ENCODE measurements at places on chromosomes 16 and 17.
A peak's percentile ranks its signal among the peaks of the same experiment; 100 is the strongest.

DNA sequence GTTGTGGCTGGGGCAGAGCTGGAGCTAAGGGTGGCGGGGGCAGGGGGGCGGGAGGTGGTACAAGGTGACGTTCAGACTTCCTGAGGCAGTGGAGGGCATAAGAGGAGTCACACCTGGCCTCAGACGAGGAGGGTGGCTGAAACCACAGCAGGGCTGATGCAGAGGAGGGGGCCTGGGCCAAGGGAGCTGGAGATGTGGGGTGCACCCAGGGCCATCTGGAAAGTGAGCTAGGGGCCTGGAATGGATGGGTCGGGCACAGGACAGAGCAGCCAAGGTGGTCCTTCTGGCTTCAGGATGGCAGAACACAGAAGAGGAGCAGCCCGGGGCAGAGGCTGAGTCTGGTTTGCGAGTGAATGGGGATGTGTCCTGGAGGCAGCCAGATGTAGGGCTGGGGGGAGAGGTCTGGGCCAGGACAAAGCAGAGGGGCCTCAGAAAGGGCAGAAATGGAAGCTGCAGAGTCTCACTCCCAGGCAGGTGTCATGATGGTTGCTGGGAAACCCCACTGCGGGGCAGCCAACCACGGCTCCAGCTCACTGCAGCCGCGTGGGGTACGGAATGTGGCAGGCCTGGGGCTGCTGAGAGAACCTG is 57.6 kb downstream of the PRMT7 start:
- no peak for DNase-seq

DNA sequence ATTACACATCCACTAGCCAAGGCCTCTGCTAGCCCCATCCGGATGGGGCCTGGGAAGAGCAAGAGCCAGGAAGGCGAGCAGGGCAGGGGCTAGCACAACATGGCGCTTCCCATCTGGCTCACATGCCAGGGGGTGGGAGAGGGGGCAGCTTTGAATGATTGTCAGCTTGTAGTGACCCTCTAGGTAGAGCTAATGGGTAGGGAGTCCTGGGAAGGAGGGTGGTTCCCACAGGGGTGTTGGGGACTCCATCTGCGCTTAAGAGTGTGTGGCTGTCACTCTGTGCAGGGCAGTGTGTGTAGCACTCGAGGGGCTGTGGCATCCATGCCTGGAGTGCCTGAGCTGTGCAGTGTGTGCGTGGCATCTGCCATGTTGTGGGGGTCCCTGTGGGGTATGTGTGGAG is 24.5 kb downstream of the ARHGAP23 start:
- DNase-seq = no peak

DNA sequence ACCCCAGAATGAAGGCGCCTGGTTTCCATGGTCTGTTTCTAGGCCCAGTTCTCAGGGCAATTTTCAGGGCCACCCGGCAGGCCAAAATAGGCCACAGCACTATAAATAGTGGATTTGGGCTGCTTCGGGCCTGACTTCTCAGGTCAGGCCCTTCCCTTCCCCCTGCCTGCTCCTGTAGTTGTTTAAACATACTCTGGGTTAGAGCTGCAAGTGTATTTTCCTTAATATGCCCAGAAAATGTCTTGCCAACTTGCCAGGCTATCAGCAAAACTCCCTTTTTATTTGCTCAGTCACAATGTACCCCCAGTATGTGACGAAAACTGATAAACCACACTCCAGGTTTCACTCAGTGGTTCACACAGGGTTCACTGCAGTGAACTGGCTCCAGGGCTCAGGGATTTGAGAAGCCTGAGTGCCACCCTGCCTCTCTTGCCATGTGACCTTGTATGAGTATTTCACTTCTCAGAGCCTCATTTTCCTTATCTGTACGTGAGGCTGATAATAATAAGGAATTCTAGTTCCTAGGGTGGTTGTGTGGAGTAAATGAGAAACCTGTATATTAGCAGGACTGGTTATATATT is 76.5 kb downstream of the GPRC5B start:
- DNase-seq = no peak

DNA sequence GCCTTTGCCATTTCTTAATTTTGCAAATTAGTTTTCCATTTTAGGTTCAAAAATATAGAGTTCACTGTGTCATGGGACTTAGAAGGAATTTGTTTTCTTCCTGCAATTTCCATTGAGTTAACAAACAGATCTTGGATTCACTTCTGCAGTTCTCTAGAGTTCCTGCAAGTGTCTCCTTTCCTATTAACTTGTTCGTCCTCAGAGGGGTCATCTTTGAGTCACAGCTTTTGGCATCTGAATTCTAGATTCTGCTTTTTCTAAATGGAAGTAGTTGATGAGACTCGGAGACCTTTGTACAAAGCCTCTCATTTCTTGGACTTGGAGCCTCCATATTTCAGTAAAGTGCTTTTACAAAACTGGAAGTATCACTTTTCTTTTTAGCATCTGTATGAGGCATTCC is 323.3 kb downstream of the BCAS3 start:
- peak; percentile 57 for DNase-seq

- DNase-seq = peak; percentile 97
These were observed at the start of gene DCAKD for GRCh38 chr17:45051060-45051719. DCAKD (minus strand) TSS chr17:45051632; CDS start chr17:45034885, 16,747 bp downstream.

DNA sequence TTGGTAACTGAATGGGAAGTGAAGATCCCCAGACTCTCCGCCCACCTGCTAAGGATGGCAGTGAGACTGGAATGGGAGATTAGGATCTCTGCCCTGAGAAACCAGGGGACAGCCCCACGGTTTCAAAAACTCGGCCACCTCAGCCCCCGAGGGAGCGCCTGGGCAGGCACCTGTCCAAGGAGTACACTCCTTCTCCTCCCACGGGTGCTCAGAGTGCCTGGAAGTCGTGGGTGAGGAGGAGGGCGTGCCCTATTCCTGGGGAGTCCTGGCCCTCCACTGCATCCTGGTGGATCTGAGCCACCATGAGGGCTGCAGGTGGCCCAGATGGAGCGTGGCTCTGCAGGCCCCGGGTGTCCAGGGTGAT is 78.5 kb downstream of the MGAT5B start:
- no peak for DNase-seq

- DNase-seq = no peak
These were observed 22.7 kb downstream of the USP22 start for GRCh38 chr17:21019976-21020586.

DNA sequence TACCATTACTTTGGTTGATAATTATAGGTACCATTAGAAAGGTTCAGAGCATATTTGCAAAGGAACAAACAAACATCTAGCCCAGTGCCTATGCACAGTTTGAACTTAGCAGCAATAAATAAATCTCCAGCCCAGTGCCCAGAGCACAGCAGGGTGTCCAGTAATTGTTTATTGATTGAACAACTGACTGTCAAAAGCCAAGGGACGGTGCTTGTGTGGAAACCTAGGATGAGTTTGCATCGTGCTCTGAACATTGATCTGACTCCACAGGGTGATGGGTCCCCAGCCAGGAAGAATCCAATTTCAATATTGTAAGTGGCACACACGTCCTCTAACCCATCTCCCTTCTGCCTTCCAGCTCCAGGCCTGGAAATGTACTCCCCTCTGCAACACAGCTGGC is 625.5 kb upstream of the C16orf82 start:
- no peak for DNase-seq

DNA sequence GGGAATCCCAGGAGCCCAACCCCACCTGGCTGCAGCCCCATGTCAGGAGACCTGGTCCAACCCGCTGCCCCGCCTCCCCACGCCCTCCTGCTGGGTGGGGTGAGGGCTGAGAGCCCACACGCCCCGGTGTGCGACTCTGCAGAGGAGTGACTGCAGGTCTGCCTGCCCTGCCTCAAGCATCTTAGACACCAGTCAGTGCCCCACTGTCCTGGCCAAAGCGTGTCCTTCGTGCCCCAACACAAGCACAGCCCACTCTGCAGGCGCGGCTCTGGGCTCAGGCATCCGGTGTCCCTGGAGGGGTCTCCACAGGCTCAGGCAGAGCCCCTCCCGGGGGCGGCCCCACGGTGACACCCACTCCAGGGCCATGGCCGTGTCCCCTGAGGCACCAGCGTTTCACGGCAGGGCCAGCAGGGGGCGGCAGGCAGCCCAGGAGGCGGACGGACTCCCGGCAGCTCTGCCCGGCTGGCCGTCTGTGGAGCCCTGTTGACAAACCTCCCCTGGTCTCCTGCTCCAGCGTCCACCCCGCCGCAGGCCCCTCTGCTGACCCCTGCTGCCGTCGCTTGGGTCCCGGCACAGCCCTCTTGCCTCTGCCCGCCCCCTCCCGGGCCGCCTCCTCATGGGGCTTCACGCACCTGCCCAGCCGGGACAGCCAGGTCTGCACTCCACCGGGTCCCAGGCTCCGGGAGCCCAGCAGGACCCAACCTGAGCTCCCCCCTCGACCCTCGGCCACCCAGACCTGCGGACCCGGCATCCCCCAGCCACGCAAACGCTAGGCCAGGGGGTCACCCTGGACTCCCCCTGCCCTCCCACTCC is 8.6 kb upstream of the UBE2I start:
- DNase-seq = peak; percentile 52

- DNase-seq = peak; percentile 80
These were observed 87.2 kb upstream of the CACNG5 start for GRCh38 chr17:66747578-66748275.

- DNase-seq = peak; percentile 49
These were observed 77.7 kb upstream of the KCNJ16 start for GRCh38 chr17:69997332-69997731.

- no peak for DNase-seq
These were observed 258.2 kb upstream of the PMFBP1 start for GRCh38 chr16:72430121-72430520.

- DNase-seq = no peak
These were observed 3.9 kb downstream of the KRT12 start for GRCh38 chr17:40862985-40863733.
